ENCODE measurements at places on chromosomes 5 and 9.
A peak's percentile ranks its signal among the peaks of the same experiment; 100 is the strongest.

- no peak for DNase-seq
Observed at GRCh38 chr5:98321361-98321760, 452.1 kb upstream of the RGMB start.

- DNase-seq: no peak
Observed at GRCh38 chr5:160701403-160701802, 150.6 kb downstream of the ATP10B start.

DNA sequence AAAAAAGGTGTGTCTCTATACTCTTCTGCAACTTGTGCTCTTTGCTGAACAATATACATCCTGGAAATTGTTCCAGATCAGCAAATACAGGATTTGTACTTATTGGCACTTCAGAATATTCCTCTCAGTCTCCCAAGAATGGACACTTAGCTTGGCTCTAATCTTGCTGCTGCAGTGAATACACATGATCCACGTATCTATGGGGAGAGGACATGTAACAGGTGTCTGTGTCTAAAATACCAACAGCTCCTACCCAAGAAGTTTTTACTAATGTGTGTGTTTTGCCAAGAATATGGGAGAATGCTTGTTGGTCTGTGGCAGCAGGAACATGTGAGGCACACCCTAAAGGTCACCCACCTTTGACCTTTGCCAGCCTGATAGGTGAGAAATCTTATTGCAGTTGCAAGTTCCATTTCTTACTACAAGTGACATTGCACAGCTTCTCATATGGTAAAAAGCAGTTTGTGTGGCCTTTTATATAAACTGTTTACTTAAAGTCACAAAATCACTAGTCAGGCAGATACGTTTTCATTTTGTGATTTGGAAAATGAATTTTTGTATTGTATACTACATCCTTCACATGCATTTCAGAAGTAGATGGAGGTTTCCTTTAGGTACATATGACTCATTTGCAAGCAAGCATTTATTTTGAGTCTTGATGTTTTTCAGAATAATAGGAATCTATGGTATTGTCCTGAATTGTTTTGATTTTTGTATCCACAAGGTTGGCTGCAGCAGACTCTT, 35.8 kb downstream of the PHF2 start:
- peak; percentile 9 for DNase-seq

- no peak for DNase-seq
Observed at GRCh38 chr5:42605490-42605889, 151.1 kb upstream of the CCDC152 start.

- no peak for DNase-seq
Observed at GRCh38 chr5:138657360-138657759, 82.2 kb upstream of the HSPA9 start.

DNA sequence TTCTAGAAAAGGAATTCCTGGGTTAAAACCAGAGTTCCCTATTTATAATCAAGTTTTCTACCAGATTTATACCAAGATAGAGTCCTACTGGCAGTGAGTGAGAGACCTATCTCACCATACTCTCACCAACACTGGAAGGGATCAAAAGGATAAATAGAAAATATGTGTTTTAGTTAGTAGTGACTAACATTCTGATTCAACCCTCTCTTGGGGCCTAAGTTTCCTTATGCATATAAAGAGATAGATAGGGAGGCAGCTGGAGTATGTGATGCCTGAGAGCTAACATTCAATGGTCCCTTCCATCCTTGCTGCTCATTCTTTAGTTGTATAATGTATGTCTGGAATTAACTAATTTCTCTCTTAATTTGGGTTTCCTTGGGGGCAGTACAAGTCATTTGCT, 32.0 kb downstream of the CKMT2 start:
- no peak for DNase-seq

DNA sequence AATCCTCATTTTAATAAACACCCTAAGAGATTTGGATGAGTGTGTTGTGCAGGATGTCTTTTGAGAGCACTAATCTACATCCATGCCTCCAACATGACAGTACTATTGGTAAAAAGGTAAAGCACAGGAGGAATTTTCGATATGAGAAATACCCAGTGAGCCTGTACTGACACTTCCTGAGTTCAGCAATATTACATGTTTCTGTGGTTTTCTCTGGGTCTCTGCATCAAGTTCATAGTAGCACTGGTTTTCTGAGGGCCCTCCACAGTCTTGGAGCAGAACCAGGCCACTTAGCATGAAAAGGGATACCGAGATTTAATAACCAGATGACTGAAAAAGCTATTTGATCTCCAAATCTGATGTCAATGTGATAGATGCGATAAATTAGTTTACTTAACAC, 524.1 kb downstream of the TMEM38B start:
- DNase-seq: no peak

DNA sequence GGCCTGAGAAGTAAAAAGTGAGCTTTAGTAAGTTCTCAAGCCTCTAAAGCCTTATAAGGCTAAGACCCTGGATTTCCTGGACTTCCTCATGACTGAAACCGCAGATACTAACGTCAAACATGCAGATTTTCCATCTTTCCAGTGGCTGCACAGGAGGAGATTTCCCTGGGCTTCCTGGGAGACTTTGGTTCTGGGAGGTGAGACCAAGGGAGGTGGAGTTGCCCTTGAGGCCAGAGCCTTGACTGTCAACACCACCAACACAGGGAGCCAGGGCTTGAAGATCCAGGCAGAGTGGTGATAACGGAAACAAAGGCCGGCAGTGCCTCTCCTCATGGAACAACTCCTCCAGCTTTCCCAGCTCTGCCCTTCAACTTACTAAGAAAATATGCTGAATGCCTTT, 144.7 kb upstream of the LRRTM2 start:
- DNase-seq: no peak

DNA sequence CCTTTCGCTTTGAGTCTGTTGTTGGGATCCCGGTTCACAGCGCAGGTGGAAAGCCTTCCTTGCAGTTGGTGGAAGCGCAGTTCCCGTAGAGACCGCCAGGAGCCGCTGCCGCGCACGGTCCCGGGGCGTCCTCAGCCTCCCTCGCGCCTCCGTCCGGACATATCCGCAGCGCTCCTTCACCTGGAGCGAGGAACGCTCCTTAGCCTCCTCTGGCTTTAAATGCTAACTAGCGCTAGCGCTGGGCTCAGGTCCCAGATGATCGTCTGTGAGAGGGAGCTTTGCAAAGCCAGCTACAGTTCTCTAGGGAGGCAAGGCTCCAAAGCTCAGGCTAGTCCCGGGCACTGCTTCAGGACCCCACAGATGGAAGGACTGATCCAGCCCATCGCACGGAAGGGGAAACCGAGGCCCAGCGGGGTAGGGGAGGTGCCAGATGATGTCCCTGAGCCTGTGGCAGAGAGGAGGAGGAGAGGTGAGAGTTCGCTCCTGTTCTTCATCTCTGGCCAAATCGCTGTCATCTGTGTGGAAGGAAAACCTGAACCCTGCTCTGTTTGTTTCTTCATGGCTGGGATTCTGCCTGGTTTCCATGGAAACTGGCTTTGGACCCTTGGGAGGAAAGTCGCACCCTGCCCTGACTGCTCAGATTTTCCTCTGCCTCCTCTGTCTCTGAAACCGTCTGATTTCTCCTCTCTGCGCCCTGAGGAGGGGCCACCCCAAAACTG, 31.4 kb downstream of the COL15A1 start:
- DNase-seq: peak; percentile 82

DNA sequence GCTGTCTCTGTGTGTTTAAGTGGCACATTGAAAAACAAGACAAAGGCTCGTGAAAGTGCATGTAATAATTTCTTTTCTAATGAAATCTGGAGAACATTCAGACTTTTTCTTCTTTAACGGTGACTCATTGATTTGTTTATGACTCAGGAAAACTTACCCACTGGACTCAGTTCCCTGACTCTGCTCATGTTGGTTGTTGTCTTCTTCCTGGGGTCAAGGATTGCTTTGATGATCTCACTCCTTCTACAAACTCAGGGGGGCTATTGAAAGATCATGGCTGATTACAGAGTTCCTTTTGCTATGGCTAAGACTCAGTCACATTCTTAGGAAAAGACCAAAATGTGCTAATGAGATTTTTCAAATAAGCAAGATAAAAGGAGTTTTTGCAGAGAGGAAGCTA, 141.1 kb upstream of the DAP start:
- no peak for DNase-seq

GRCh38 chr5:34034534-34035327, 8.3 kb downstream of the C1QTNF3 start:
- DNase-seq: no peak

- no peak for DNase-seq
Observed at GRCh38 chr9:129560881-129561306, 60.0 kb downstream of the C9orf50 start.
